Skeletal muscle cell (primary cell): ENCODE measurements at places on chromosomes 13 and 19.

- DNase-seq = no peak
These were observed 157.8 kb downstream of the TNFSF13B start for GRCh38 chr13:108427355-108427754.

DNA sequence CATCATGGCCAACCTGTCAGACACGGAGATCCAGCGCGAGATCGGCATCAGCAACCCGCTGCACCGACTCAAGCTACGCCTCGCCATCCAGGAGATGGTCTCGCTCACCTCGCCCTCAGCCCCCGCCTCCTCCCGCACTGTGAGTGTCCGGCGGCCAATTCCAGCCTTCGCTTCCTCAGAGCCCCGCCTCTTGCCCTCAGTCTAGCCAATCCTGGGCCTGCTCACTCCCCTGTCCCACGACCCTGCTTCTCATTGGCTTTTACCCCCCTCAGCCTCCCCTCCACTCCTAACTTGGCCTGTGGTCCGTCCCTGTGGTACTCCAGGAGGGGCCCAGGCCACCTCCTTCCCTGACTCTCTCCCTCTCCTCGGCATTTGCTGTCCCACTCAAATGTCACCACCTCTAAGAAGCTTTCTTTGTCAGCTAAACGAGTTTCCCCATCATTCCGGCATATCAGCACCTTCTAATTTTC, 12.3 kb downstream of the HRC start:
- DNase-seq = peak; percentile 70

DNA sequence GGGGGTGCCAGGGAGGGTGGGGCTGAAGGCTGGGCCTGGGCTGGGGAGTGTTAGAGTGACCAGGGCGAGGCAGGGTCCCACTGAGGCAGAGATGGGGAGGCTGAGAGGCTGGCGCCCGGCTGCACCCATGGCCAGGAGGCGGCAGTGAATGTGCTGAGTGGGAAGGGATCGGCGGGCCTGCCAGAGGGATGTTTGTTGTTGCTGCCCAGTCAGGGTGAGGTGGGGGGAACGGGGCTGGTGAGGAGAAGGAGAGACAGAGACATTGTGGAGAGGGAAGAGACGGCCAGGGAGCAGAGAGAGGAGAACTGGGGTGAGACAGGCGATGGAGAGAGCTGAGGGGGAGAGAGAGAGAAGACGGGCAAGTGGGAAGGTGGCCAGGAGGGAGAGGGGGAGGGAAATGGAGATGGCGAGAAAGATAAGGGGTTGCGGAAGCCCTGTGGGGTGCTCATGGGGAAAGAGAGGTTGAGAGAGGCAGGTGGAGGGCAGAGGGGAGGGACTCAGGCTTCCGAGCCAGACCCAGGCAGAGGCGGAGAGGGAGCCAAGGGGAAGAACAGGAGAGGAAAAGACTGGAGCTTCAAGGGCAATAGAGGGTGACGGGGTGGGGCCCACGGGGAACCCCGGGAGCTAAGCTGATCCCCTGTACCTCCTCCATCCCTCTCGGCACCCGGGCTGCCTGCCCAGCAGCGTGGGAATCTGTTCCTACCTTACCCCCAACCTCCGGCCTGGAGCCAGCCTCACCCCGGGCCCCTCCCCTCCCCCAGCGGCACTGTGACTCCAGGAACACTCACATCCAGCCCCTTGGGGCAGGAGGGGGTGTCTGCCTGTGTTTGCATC, 690 bp upstream of the B3GNT8 start:
- DNase-seq = no peak

DNA sequence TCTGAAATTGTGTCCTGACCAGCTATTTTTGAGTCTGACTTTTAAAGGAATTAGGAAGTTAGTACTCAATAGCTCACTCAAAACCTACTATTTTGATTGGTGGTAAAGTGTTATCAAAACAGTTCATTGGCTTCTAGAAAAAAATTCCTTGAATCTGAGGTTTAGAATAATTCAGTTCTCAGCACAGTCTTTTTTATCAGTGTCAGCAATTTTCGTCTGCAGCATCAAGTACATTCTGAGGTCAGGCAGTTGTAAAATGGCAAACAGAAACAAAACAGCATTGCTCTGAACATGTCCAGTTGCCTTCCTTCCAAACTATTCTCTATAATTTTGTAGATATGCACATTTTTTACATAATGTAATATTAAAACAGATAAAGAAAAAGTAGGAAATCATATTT, 1644.1 kb downstream of the SLITRK5 start:
- DNase-seq = no peak

DNA sequence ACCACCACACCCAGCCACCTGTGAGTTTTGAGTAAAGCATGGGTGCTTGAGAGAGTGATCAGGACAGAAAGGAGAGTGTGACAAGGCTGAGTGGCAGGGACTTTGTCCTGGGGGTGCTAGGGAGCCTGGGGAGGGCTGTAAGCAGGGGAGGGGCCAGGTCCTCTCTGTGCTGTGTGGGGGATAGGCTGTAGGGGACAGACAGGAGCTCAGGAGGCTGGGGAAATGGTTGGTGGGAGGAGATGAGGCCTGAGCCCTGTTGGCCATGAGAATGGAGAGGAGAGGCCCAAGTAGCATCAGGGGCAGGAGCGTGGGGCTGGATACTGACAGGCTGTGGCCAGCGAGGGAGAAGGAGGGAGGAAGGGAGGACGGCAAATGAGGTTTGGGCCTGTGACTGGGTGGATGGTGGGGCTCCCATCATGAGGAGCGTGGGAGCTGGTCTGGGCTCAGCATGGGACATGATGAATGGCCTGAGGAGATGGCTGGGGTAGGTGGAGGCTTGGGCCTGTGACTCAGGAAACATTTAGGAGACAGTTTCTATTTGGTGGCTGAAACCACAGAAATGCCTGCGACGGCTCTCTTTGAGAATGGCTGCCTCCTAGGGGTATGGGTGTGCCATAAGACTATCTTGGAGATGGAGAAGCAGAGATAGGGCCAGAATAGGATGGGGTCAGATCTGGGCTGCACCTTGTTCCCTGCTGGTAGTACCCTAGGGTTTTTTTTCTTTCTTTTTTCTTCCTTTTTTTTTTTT, 25.0 kb downstream of the GRIN2D start:
- DNase-seq = no peak

- no peak for DNase-seq
These were observed 749 bp upstream of the PAN3 start for GRCh38 chr13:28137596-28137995.

DNA sequence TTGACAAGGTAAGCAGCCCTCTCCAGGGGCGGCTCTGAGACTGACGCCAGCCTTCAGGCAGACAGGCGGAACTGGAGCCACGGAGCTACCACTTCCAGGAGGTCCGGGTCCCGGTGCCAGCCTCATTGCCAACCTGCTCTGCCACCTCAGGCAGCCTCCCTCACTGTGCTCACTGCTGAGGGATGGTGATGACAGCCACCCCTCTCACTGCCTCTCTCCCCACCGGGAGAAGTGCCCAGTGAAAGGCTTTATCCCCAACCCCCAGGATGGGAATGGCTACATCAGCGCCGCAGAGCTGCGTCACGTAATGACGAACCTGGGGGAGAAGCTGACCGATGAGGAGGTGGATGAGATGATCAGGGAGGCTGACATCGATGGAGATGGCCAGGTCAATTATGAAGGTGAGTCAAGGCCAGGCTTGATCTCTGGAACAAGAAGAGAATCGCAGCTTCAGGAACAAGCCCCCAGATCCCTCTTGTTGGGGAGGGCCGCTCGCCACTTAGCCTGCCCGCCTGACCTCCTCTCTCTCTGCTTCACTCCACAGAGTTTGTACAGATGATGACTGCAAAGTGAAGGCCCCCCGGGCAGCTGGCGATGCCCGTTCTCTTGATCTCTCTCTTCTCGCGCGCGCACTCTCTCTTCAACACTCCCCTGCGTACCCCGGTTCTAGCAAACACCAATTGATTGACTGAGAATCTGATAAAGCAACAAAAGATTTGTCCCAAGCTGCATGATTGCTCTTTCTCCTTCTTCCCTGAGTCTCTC, 7.6 kb downstream of the CALM3 start:
- DNase-seq = no peak

GRCh38 chr19:5774921-5775320, 9.6 kb downstream of the PRR22 start:
- DNase-seq = no peak

- no peak for DNase-seq
These were observed 653.0 kb upstream of the GPC6 start for GRCh38 chr13:92573467-92574057.

DNA sequence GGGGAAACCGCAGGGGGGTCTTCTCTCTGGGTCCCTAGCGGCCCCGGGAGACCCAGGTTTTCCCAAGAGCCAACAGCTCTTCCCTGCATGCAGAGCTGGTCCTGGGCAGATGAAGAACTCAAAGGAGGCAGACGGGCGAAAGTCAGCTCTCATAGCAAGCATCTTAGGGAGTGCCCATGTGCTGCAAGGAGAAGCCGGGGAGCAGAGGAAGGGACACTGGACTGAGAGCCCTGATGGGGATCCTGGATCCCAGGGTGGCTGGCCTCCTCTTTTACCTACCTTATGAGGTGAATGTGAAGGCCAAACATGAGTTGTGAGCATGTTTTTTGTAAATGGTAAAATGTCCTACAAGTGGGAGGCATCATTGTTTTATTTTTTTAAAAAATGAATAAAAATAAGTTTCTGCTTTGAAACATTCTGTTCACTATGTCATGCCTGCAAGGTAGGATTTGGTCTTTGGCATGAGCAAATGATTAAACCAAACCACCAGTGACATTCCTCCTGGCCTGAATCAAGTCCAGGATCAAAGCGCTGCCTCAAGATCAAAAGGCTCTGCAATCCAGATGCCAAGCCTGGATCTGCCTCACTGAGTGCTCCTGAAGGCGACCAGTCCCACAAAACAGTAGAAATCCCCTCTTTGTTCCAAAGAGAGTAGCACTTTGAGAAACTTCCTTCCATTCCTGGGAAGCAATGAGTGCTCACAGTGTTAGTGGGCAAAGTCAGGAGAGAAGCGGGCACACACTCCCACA, 92.2 kb upstream of the SERP2 start:
- DNase-seq = no peak

GRCh38 chr19:52198678-52199077, 8.8 kb downstream of the PPP2R1A start:
- no peak for DNase-seq

- no peak for DNase-seq
These were observed 10.0 kb downstream of the ARHGAP45 start for GRCh38 chr19:1076951-1077350.

- DNase-seq = no peak
These were observed 21.2 kb downstream of the DNMT1 start for GRCh38 chr19:10173527-10173926.

- DNase-seq = no peak
These were observed 21.9 kb downstream of the IQCN start for GRCh38 chr19:18252370-18252717.

- DNase-seq = no peak
These were observed 5.1 kb downstream of the EGLN2 start for GRCh38 chr19:40803857-40804782.

DNA sequence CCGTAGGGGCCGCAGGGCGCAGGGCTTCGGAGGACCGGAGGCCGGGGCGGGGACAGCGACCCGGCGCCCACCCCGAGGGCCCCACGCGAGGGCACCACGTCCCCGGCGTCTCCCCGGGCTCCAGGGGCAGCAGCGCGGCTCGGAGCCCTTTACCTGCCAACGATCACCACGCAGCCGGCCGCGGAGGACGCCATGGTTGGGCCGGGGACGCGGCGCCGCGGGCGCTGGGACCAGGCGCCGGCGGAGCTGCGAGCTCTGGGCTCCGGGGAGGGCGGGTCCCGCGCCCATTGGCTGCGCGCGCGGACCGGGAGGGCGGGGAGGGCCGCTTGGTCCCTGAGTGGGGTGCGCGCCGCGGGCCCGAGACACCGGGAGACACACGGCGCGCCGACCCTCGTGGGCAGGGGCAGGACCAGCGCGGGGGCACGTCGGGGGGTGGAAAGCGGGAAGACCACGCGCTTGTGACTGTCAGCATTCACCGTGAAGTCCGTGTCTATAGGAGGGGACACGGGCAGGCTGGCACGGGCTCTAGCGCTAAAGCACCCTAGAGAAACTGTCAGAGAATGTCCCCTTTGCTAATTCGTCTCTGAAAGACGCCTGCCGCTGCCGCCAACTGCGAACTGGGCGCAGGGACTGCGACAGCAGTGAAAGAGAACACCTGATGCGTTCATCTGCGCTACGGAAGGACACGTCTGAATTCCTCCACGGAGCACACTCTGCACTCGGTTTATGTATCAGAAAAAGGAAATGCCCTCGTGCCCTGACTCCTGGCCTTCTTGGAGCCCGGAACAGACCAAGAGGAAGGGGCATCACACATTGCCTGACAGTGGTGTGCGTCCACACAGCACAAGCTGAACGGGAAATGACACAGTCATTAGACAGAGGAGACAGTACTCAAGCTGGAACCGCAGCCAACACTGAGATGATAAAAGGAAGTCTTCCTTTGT, at the start of gene CRYL1:
TSS of gene CRYL1 (minus strand) at position 257 of the 944 bp plus-strand sequence. CDS start at position 194, 63 bp downstream.
- no peak for DNase-seq

DNA sequence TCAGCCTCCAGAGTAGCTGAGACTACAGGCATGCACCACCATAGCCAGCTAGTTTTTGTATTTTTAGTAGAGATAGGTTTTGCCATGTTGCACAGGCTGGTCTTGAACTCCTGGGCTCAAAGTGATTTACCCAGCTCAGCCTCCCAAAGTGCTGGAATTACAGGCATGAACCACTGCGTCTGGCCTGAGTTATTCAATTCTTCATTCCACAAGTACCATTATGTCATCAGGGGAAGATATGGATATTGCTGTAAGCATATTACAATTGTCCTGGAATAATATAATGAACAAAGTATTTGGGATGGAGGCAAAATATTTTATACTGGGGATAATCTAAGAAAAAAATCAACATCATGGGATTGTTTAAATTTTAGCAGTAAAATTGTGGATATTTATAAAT, 646.0 kb upstream of the SLITRK6 start:
- DNase-seq = no peak

DNA sequence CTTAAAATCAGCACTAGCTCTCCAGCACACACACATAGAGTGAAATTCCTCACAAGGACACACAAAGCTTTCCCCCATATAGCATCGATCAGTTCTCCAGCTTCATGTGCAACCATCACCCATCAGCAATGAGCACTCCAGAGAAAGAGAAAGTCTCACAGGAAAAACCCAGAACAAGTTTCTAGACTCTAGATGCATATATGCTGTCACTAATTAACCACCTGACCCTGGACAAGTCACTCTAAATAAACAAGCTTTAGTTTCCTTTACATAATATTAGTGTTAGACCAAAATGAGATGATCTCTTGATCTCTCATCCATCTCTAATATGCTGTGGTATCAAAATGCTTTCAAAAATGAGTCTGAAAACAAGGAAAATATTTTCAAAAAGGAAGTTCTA, 81.2 kb downstream of the TBC1D4 start:
- DNase-seq = no peak

DNA sequence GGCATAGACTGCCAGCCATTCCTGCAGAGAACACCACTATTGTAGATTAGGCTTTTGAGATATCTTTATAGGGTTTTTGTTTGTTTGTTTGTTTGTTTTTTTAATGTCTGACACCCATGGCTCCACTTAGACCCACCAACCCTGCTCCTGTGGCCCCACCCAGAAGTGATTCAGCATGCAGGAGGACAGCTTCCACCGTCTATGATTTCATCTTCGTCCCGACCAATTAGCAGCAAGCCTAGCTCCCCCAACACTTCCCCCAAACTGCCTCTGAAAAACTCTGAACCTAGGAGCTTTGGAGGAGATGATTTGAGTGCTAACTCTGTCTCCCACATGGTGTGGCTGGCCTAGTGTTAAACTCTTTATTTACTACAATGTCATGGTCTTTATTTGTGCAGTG, 108.3 kb upstream of the RXFP2 start:
- DNase-seq = no peak
